A375 (cell line): ENCODE measurements at places on chromosomes 16 and 17. TPM values are rescaled to one million over a fixed set of nuclear protein-coding genes. Genes with fewer than 3 reads are reported as not detected.

APOH gene
- total RNA-seq = not detected in 2 replicates

MYH2 gene
- total RNA-seq = not detected in 2 replicates

C16orf46 gene
- 0.96 and 1.2 TPM in 2 replicates for total RNA-seq

GPR139 gene
- total RNA-seq = not detected in 2 replicates

LRRC36 gene
- not detected in 2 replicates for total RNA-seq

YBX2 gene
- not detected in 2 replicates for total RNA-seq

MAPT gene
- total RNA-seq = 0.88 and 3.1 TPM in 2 replicates

HIGD1B gene
- not detected in 2 replicates for total RNA-seq
